ENCODE measurements at places on chromosomes 12 and 14. TPM values are rescaled to one million over a fixed set of nuclear protein-coding genes. Genes with fewer than 3 reads are reported as not detected.

RILPL2 gene
- total RNA-seq = 3.1 TPM

HOXC4 gene
- 0.26 TPM for total RNA-seq

MANSC1 gene
- total RNA-seq = 1.3 TPM

CCDC59 gene
- total RNA-seq = 70.4 TPM

OR6C6 gene
- total RNA-seq = not detected

POU6F1 gene
- 3.3 TPM for total RNA-seq

C12orf50 gene
- total RNA-seq = under 0.01 TPM

AKAP3 gene
- 1.5 TPM for total RNA-seq

KRT75 gene
- not detected for total RNA-seq

PLBD1 gene
- total RNA-seq = 5.4 TPM

CLEC6A gene
- total RNA-seq = not detected

STXBP6 gene
- 4.5 TPM for total RNA-seq

PLA2G1B gene
- total RNA-seq = not detected

TAS2R50 gene
- total RNA-seq = 2.3 TPM

RAB5B gene
- 46.2 TPM for total RNA-seq

GPR132 gene
- total RNA-seq = 0.26 TPM

KRT2 gene
- total RNA-seq = not detected
